ENCODE measurements at places on chromosomes 5 and 9. TPM values are rescaled to one million over a fixed set of nuclear protein-coding genes. Genes with fewer than 3 reads are reported as not detected.

The PCDHB12 gene
- total RNA-seq: 0.23 TPM

The GLRA1 gene
- not detected for total RNA-seq

The TMEM161B gene
- 8.1 TPM for total RNA-seq

The SHOC1 gene
- total RNA-seq: not detected
